ENCODE measurements at places on chromosomes 1 and 21.

GRCh38 chr1:116777831-116778830 is 23.9 kb downstream of the CD2 start:
- DNase-seq: peak; percentile 95

- DNase-seq: no peak
These were observed 12.8 kb downstream of the PDE9A start for GRCh38 chr21:42666023-42666747.

DNA sequence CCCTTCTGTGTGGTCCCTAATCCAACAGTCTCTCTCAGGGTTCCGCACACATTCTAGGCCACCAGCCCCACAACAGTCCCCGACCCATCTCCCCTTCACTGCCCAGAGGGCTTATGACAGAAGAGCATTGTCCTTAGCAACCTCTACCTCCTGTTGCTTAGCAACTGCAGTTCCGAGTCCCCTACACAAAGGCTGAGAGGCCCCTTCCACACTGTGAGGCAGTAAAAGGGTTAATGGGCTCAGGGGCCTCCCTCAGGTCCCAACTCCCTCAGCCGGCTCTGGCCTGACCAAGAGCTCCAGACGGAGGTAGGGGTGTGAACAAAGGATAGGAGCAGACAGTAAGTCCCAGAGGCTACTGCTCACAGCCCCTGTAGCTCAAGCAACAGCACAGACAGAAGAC is 4.3 kb downstream of the IGSF9 start:
- no peak for DNase-seq

DNA sequence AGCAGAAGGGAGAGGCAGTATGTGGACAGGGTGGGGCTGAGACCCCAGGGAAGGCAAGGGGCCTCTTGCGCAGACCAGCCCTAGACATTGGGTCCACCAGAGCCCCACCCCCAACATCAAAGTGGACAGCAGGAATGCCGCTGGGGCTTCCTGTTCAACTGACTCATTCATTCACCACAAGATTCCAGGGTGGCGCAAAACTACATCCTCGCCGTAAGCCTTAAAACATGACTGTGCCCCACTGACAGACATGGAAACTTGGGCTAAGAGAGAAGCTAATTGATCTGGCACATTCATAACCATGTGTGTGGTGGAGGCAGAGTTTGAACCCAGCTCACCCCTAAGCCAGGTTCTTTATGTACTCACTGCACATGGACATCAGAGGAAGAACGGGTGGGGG is 14.0 kb downstream of the COL16A1 start:
- peak; percentile 89 for DNase-seq

DNA sequence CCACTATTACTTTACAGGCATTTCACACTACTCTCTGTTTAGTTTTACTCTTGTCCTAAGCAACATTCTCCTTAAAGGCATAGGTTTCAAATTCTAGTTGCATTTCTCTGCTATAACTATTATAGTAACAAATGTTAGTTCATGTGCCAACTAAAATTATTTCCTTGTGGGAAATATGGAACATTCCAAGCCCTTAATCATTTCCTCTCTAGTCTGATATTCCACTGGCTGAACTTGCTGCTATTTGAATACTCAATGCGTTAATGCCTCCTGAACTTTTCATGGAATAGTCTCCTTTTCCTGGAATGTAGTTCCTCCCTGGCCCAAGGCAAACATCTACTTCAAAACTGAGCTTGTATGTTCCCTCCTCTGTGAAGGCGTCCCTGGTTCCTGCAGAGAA is 19.3 kb upstream of the TBX19 start:
- peak; percentile 71 for DNase-seq

GRCh38 chr1:41502912-41503311 is 18.4 kb upstream of the EDN2 start:
- DNase-seq: no peak

DNA sequence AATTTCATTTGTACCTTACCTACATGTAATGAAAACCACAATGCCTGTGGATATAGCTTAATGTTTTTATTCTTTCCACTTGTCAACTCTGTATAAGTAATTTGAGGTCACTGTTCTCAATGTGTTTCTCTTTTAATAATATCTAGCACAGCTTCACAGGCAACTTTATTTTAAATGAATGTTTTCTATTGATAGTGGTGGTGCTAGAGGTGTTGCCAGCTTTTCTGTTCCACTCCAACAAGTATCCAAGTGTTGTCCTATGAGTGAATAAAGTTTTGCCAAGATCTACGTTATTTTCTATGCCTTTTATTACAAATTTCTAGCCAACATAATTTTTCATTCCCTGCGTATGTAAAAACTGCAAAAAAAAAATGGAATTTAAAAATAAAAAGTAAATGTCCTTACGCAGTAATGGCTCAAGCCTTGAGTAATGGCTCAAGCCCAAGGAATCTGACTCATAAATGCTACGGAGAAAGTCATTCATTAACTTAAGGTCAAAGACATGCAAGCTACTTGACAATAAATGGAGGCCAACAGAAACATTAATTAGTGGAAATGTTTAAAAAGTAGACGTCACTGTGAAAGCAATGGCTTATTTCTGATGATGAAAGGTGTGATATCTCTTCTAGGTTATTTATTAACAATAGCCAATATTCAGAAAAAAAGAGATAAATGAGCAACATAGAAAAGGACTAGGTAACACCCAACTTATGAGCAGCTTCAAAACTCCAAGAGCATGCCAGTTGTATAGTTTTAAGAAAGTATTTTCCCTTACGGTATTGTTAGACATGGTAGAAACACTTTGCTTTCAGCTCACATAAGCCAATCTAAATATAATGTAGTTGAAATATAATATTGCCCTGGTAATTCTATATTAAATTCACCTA is 71.4 kb downstream of the SLC44A5 start:
- DNase-seq: no peak

- DNase-seq: no peak
These were observed 9.2 kb upstream of the SNAPIN start for GRCh38 chr1:153649137-153649862.

GRCh38 chr1:7218210-7218832 is 433.1 kb downstream of the CAMTA1 start:
- peak; percentile 39 for DNase-seq

GRCh38 chr1:62218604-62219003 is 24.0 kb downstream of the L1TD1 start:
- no peak for DNase-seq

GRCh38 chr1:178143730-178144690 is 50.1 kb downstream of the RASAL2 start:
- DNase-seq: no peak

GRCh38 chr1:40796939-40797667 is 13.5 kb downstream of the KCNQ4 start:
- no peak for DNase-seq

DNA sequence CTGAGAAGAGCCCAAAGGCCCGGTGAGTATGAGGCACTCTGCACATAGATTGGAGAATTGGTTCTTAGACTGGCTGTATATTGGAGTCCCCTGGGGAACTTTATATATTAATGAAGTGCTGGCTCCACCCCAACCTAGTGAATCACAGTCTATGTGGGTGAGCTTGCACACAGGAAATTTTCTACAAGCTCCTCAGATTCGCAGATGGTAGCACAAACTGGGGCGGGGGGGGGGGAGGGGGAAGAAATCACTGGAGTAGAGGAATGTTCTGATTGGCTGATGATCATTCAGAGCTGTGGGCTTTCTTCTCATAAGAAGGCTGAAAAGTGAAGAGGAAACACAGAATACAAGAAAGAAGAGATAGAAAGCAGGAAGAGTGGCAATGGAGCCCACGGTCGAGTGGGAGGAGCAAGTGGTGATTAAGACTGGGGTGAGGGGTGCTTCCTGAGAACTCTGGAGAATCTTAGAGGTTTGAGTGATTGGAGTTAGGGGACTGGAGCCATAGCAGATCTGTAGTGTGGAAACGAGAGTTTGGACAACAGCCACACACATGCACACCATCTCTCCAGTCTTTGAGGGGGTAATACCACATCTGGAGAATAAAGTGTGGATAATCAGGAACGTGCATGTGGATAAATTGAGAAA is 465.9 kb upstream of the DAB1 start:
- peak; percentile 81 for DNase-seq
